ENCODE measurements at places on chromosomes 5 and 9.

DNA sequence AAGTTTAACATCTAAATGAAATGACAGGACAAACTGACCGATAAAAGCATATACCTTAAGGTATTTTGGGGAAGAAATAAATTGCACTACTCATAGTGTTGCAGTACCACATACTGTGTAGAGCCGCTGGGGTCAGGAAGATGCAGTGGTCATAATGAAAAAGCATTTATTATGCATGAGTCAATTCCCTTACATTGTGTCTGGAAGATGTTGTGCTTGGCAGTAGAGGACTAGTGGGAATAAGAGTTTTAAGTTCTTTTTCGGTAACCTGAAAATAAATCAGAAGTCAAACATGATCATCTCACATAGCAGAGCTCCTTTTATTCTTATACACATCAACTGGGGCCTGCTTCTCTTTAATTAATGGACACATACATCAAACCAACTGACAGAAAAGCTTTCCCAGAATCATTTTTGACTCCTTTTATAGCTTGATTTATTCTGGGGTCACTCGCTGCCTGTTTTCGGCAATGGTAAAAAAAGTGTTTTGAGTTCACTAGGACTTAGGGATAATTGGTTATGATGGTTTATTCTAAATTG lies 262.5 kb upstream of the CHD1 start:
- peak; percentile 5 for DNase-seq

GRCh38 chr9:1253064-1253979 lies 203.2 kb downstream of the DMRT2 start:
- DNase-seq = no peak

GRCh38 chr9:89814340-89815040 lies 209.7 kb downstream of the GADD45G start:
- peak; percentile 53 for DNase-seq

DNA sequence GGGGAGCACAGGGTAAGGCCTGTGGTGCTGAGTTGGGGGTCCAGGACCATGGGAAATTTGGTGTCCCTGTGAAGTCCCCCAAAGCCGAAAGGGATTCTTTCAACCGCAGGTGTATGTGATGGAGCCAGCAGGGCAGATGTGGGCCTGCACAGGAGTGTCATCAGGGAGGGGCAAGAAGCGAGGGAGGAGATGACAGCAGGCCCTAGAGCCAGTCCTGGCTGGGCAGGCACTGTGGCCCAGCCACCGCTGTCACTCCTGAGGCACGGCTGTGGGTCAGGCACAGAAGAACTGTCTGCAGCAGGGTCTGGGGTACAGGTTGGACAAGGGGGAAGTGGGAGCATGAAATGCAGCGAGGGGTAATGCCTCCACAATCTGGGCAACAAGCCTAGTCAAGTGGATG lies 4.8 kb downstream of the HK3 start:
- DNase-seq = no peak

- DNase-seq = no peak
Observed at GRCh38 chr5:6542421-6543345, 90.2 kb downstream of the NSUN2 start.

All from fibroblast of skin of back (primary cell).